Forelimb muscle (tissue), 1 donor: ENCODE measurements at places on chromosomes 6 and 20.

DNA sequence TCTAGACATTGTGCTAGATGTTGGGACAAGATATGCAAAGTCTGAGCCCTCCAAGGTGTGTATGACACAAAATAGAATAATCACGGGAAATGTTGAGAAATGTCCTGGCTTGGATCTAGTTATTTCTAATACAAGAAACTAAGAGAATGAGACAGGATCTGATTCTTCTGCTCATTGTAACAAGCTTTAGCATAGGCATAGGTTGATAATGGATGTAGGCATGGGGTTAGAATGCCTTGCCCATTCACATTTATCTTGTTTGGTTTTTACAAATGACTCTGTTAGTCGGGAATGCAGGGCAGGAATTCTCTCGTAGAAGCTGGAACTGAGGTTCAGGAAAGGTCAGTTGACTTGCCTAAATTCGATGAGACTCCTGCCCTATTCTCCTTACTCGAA lies 1.5 kb upstream of the SLC26A8 start:
- DNase-seq: no peak

DNA sequence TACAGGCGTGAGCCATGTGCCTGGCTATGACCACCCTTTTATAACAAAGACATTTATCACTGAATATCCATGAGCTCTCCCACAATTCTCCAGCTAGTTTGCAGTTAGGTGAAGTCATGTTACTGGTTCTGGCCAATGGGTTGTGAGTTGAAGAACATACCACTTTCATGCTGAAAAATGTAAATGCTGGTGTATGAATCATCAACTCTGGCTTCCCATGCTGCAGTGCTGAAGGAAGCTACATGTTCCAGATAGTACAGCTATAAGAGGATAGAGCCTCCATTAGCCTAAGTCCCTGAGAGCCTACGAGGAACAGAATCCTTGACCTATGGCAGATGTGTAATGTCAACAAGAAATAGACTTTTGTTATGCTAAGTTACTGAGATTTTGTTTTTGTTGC lies 180.4 kb downstream of the BTBD9 start:
- DNase-seq: no peak

- DNase-seq: no peak
Observed at GRCh38 chr6:19394051-19394450, 443.1 kb upstream of the ID4 start.

- no peak for DNase-seq
Observed at GRCh38 chr6:122839906-122840305, 50.8 kb downstream of the SMPDL3A start.

DNA sequence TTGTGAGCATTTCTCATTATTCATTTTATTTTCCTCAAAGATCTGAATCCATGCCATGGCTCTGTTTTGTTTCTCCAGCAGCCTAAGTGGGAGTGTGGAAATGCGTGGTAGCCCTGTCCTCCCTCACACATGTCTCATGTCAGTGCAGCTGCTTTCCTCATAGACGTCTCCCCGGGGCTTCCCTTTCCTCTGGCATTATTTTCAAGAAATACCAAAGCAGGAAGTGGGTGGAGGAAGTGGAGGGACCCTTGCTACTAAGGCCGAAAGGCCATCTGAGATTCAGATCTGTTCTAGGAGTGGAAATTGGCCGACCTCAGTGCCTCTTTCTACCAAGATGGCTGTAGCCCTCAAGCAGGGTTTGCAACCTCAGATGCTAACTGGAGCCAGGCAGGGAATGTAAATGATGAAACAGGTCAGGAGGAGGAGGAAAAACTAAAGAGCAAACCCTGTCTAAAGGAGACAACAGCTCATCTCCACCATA lies 420.9 kb upstream of the PLCB4 start:
- DNase-seq: no peak

DNA sequence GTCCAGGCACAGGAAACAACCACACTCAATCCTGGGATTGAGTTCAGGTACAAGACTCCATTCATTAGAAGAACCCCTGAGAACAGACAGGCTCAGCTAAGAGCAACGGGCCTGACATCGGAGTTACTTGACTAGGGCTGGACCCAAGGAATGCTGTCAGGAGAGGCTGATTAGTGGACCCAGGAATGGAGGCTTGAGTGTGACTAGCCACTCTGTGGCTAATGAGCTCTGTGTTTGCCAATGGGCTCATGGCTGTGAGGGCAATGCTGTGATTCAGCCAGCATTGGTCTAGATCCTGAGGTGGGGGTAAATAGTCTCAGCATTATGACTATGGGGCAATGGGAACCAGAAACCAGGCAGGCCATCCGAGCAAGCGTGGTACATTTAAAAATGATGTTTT lies 71.8 kb downstream of the RIOK1 start:
- no peak for DNase-seq

DNA sequence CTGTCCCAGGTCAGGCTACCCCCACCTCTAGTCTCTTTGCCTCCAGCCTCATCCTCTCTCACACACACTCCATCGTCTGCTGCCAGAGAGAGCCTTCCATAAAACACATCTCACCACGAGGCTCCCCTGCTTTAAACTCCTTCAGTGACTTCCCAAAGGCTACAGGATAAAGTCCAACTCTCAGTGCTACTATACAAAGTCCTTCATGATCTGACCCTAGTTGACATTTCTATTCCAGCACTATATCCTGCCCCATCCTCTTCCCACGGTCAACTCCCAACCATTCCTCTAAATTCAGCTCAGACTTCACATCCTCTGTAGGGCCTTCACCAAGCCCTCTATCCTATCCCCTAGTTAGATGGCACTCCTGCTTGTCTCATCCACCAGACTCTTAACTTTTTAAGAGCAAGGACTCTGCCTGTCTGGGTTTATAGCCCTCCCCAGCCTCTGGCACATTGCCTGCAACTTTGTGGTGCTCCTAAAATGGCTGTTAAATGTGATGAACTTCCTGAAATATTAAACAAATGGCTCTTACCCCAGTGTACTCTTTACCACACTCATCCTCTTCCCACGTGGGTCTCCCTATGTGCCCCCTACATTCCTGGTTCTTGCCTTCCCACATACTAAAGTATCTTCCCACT lies 36.1 kb downstream of the KIF16B start:
- no peak for DNase-seq
